NCI-H1105 (cell line): ENCODE measurements at places on chromosomes 11 and 22.

DNA sequence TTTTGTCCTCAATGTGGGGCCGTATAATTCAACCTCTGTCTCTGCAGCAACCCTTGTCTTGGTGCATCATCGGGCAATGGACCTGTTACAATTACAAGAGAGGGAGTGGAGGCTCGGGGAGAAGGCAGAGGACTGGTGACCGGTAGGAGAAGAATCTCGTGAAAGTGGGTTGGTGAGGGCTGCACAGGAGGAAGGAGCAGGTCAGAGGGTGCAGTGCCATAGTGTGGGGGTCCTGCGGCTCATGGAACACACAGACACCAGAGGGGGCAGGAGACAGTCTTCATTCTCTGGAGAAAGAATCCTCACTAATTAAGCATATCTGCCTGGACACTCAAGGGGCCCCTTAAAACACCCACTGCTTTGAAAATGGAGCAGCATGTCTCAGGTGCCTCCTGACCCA, 174.7 kb upstream of the B3GAT1 start:
- no peak for DNase-seq

DNA sequence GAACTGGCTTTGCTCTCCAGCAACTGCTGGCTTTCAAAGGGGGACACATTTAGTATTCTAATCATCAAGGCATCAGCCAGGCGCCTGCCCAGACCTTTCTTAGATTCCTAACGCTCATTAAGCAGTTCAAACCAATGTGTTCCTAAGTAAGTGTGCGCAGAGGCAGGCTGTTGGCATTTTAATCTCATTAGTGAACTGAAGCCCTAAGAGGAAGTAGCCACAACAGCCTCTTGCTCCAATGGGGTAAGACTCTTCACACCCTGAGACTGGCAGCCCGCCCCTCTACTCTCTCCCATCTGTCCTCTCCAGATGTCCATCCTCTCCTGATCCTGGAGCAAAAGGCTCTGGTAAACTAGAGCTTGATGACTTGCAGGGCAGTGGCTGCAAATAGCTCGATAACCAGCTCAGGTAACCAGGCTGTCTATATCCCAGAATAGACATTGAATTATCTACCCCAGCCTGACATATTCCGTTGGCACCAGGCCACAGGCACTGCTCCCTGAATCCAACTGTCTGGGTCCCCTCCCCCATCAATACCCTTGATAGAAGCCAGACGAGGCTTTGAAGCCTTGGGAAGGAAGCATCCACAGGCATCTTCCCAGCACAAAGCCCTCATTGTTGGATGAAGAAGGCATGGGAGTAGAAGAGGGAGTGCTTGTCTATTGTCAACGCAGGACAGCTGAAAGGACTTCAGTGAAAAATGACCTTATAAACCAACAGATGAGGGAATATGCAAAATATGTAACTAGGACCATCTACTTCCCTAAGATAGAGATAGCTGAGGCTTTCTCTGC, 321.1 kb downstream of the TENM4 start:
- peak; percentile 44 for DNase-seq

DNA sequence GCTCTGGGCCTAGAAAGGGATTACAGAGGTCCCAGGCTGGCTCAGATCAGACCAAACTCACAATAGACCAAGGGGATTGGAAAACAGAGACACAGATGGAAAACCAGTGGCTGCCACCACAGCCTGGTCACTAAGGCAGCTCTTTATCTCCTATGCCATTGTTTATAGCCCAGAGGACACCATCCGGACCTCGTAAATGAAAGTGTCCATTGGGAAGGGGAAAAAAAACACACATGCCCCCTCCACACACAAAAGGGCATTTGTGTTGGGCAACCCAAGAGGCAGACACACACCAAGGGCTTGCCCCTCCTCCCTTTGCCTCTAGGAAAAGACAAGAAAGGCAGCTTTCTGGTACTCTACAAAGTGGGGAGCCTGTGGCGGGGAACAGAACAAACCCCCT, 85.9 kb downstream of the GAB2 start:
- DNase-seq, result no peak

DNA sequence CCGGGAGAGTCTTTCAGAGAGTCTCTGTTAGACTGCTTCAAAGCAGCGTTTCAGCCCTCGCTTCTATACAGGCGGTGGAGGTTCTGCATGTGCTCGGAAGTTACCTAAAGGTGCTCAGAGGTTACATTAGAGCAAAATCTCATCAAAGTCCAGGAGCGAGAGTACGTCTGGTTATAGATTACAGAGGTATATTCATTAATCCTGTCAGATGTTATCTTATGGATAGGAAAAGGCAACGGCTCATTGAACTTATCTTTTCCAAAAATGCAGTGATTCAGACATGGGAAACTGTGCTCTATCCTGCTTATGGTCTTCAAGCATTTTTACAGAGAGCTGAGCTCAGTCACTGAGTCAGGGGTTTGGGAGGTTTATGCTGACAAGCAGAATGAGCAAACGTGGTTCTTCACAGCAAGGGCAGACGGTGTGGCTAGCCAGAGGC, 9.1 kb upstream of the ZBED5 start:
- no peak for DNase-seq

- DNase-seq, result peak; percentile 90
These were observed 52.5 kb downstream of the TPCN2 start for GRCh38 chr11:69101115-69101791.

DNA sequence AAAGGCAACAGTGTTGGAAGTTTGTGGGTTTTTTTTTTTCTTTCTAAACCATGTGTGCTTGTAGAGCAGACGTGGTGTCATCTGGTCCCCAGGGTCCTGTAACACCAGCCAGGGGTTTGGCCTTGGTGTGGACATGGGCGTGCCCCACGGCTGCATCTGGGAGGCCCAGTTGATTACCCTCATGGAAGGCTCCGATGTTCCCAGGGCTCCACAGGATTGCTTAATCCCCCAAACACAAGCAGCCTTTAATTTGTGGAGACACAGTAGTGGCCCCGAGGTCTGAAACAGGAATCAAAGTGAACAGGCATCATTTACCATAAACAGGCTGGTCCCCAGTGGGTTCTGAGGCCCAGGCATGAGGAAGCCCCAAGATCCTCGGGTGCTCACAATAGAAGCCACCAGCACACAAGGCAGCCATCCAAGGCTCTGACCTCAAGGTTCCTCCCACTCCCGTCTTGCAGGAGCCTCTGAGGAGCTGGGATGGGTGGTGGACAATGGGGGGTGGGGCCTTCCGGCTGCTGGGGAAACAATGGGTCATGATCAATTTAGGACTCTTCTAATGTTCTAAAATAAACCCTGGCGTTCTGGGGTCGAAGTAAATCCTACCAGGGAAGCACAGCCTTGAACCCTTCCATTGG, 115.0 kb upstream of the CD82 start:
- DNase-seq, result no peak

- no peak for DNase-seq
These were observed 243.7 kb upstream of the TBCEL start for GRCh38 chr11:120780239-120780638.

- DNase-seq, result no peak
These were observed 224.3 kb upstream of the C11orf87 start for GRCh38 chr11:109197656-109198055.

DNA sequence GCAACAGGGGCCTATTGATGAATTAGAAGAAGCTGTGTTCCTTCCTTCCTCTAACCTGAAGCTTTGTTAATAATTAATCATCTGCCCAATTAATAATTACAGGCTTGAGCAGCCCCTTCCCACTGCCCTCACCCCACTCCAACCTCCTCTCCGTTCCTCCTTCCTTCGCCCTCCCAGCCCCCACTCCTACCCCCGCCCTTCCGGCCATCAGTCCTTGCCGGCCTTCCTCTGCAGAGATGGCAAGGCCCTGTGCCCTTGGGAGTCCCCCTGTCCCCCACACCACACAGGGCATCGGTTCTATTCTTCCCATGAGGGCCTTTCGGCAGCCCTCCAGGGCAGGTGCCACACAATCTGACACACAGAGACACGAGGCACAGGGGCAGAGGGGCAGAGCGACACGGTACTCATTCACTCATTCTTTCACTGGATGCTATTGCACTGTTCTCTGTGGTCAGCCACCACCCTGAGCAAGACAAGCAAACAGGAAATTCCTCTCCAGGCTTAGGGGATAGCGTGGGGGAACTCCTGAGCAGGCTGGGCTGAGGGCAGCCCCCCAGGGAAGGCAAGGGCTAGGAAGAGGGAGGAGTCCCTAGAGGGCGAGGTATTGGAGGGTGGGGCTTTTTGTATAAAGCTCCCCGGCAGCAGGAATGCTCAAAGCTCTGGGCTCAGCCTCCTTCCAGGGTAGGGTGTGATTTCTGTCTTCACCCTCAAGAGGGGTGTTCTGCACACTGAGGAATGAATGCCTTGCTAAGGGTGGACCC, 14.7 kb downstream of the MGAT3 start:
- DNase-seq, result no peak

DNA sequence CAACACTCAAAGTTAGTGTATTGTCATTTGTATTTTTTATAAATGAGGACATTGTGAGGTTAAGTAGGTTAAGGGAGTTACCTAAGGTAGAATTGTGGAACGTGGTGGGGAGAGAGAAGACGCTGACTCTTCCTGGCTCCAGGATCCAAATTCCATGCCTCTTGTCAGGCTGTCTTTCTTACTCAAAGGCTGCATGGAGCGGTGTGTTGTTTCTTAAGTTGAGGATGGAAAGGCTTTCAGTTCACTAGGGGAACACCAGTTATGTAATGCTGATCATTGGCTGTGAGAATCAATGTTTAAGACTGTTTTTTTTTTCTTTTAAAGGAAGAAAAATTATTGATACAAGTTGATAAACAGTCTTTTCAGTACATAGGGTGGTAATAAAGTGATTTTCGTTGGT, 2.9 kb downstream of the UBE2L3 start:
- DNase-seq, result no peak

GRCh38 chr11:47234669-47235100, 13.9 kb downstream of the ACP2 start:
- peak; percentile 70 for DNase-seq

GRCh38 chr22:40415531-40416266, 45.3 kb downstream of the SGSM3 start:
- DNase-seq, result no peak

DNA sequence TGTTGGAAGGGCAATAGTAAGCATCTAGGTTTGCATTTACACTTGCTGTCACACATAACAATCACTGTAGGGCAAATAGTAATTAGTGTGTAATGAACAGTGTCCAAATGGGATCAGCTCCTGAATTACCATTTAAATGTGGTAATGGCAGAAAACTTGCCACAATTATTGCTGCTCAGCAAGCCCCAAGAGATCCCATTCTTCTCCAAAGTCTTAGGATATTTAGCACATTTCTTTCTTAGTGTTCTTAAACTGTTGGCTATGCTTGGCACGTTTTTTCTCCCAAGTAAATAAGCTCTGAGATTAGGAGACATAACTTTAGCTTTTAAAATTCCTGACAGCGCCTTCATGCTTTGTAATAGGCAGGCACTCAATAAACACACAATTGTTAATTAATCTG, 1037.0 kb downstream of the DLG2 start:
- DNase-seq, result no peak

DNA sequence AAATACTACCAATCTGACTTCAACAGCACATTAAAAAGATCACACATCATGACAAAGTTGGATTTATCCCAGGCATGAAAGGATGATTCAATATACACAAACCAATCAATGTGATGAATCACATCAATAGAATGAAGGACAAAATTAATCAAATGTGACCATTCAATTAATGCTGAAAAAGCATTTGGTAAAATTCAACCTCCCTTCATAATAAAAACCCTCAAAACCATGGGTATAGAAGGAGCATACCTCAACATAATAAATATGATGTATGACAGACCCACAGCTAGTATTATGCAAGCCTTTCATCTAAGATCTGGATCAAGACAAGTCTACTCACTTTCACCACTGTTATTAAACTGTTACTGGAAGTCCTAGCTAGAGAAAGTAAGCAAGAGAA, 921.7 kb upstream of the RAG2 start:
- no peak for DNase-seq

- no peak for DNase-seq
These were observed 32.7 kb downstream of the ARHGAP42 start for GRCh38 chr11:100719809-100720221.

GRCh38 chr11:69396051-69396947, 85.2 kb upstream of the LINC01488 start:
- no peak for DNase-seq

GRCh38 chr11:106479646-106480045, 402.2 kb downstream of the AASDHPPT start:
- no peak for DNase-seq

GRCh38 chr11:48008951-48009270, 28.6 kb downstream of the PTPRJ start:
- DNase-seq, result no peak

- DNase-seq, result no peak
These were observed 154.4 kb downstream of the FEZ1 start for GRCh38 chr11:125341676-125342075.

- no peak for DNase-seq
These were observed 216.5 kb downstream of the DYNC2H1 start for GRCh38 chr11:103325686-103326069.

DNA sequence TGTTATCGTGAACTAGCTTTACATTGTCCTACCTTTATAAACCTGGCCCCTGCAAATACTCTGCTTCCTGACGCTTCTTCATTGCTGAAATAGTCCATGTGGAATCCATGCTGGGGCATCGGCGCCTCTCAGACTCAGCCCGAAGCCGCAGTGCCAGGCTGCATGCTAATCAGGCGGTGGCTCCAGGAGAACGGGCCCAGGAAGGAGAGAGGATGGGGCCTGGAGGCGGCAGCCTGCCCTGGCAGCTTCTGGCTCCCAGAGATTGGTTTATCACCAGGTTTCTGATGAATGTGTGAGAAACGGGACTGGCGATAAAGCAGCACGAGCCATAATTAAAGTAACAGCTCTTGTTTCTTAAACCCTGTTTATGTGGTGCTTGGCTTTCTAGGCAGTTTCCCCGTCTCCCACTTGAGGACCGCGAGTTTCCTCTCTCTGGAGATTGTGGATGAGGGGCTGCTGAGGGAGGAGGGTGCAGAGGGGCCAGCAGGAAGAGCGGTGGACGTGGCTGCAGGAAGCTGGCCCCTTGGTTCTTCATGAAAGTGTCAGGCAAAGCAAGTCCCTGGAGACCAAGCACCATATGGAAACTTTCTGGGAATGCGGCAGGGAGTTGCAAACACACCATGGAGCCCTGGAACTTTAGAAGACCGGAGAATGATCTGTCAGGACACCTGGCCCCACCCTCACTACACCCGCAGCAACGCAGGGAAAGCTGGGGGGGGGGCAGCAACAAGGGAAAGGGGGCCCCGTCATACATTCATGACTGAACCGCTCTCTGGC, 93.4 kb downstream of the NTM start:
- no peak for DNase-seq

- DNase-seq, result no peak
These were observed 3.8 kb upstream of the SIGIRR start for GRCh38 chr11:418343-419247.

- no peak for DNase-seq
These were observed 831 bp downstream of the CHST1 start for GRCh38 chr11:45664376-45665205.

DNA sequence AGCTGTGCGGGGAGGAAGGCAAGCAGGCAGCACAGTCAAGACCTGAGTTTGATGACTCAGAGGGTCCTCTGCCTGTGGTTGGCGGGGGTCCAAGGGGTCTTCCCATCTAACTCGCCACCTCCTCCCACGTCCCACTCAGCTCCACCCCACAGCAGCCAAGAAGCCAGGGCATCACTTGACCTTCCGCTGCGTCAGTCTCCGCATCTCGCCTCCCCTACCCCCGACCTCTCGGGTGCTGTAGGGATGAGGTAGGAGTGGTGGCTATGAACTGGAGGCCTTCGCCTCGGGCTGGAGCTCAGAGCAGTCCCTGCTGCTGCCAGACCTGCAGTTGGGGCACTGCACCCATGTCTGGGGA, 90.6 kb downstream of the CDKN1C start:
- no peak for DNase-seq
